Thyroid gland (tissue), 4 donors: ENCODE measurements at places on chromosomes 5 and 9.

DNA sequence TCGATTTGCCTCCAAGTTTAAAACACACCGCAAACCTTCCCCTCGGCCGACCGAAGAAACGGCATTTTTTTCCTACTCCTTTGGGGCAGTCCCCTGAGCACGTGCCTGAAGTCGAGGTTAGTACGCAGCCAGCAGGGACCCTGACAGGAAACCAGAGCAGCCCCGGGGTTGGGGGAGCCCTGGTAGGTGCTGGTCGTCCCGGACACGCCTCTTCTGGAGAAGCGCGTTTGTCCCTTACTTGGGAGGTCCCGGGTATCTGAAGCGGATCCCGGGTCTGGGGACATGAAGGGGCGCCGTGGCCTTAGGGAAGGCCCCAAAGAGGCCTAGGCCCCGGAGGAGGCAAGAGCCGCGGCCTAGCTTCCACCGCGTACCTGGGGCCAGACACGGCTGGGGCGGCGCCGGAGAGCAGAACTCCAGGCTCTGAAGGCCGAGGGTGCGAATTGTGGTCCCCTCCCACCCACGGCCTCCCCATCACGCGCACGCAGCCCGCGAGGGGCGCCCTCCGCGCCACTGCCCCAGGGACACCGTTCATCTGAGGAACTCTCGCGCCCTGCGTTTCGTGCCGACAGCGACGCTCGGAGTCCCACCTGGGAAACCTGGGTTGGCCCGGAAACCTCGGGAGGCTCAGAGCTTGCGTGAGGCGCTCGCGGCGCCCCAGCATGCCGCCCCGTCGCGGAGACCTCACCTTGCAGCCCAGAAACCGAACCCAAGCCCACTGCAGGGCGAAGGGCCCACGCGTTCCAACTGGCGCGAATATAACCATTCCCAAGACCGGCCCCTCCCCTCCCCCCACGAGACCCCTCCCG, 10.4 kb downstream of the OTP start:
- DNase-seq, result no peak

DNA sequence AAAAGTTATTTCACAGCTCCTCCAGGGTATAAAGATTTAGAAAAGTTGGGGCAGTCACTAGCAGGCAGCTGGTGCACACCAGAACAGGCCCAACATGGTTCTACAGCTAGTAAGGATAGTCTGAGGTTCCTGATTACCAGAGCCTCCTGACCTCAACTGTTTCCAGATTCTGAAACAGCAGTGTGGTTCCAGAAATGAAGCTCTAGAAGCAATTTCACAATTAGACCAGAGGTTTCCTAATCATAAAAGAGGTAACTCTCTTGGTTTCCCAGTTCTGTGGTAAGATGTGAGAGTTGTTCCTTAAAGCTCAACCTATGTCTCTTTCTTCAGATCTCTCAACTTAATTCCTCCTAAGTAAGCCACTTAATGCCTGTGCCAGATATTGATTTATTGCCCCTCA, 11.9 kb downstream of the AGTPBP1 start:
- no peak for DNase-seq

DNA sequence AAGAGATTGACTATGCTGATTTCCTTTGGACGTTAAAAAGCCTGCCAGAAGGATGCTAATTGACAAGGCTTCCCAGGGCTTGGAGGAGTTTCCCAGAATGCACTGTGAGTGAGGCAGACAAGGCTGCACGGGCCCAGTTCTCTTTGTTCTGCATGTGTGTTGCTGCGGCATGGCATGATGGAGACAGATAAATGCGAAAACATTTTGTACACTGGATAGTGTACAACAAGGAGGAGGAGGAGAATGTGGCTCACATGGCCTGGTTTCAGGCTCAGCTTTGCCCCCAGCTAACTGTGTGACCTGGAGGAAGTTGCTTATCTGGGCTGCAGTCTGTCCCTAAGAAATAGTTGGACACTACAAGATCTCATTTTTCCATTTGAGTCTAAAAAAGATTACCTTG, 135.5 kb upstream of the CPEB4 start:
- no peak for DNase-seq

DNA sequence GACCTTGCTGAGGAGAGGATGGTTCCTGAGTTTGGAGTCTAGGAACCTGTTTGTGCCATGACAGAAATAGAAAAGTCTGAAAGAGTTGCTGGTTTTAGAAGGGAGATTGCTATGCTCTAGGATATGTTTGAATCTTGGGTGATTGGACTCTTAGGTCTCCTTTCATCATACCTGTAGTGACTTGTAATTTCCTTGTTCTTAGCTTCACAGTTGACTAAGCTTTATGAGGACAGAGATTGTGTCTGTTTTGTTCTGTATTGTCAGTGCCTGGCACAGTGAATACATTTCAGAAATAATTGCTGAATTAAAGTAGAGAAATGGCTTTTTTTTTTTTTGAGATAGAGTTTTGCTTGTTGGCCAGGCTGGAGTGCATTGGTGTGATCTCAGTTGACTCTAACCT, 31.5 kb downstream of the GAPVD1 start:
- DNase-seq, result no peak

DNA sequence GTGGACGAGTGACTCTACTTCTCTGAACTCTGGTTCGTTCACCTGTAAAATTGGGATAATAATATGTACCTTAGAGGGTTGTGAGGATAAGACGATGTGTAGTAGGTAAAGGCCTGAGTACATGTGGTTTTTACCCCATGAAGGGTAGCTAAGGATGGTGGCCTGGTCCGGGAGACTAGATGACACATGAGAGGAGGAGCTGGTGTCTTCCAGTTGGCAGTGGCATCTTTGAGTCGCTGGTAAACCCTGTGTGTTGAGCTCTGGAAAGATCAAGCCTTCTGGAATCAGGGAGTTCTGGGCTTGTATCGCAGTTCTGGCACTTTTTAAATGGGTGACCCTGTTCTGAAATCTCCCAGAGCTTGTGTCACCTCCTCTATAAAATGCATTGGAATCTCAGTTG, 166.4 kb upstream of the ZNF618 start:
- no peak for DNase-seq

DNA sequence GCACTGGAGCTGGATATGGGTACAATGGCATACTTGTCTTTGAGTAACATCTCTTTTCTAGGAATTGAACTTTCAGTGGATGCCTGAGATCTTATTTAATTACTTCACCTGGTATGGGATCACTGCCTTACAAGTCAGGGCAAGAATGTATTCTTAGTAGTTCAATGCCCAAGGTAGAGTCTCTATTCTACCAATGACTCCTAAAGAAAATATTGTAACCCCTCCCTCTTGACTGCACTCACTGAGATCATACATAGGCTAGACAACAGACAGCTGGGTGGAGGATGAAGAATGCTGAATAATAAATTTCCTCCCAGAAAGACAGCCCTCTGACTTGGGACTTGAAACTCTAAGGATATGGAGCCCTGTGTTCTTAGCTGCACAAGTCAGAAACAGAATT, 1216.3 kb upstream of the ACO1 start:
- DNase-seq, result no peak

GRCh38 chr9:101219030-101219429, 165.8 kb downstream of the BAAT start:
- DNase-seq, result no peak

- DNase-seq, result no peak
Measured at GRCh38 chr5:37738057-37738691, 101.7 kb downstream of the GDNF start.

GRCh38 chr9:111743275-111743674, 51.5 kb downstream of the SHOC1 start:
- no peak for DNase-seq

DNA sequence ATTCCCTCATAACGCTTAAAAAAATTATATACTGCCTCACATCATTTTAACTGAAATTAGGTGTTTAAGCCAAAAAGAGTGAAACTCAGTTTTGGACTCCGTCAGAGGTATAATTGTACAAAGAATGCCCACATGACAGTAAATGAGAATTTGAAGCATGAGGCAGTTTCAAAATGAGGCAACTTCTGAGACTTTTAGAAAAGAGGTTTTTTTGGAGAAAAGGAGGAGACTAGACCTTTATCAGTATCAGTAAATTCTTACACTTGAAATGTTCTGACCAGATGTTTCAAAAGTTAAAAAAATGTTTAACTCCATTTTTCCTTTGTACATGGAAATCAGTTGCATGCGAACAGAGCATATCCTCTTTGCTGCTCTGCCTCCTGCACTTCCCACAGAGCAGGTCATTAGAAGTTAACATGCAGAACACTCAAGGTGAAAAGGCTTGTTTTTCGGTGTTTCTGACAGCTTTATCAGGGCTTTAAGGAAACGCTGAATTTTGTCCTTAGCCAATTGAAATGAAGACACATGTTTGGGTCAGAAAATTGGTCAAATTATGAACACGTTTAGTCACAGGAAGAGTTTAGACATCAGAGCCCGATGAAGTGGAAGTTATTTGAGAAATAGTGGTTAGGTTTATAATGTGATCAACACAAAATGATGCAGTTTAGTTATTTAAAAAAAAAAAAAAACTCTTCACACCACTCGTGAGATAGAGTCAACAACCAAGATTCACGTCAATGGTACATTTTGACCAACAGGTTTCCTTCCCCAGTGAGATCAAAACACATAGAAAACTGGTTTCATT, 59.5 kb downstream of the PIK3R1 start:
- no peak for DNase-seq

- DNase-seq, result no peak
Measured at GRCh38 chr9:71721855-71722254, 46.5 kb downstream of the CEMIP2 start.

DNA sequence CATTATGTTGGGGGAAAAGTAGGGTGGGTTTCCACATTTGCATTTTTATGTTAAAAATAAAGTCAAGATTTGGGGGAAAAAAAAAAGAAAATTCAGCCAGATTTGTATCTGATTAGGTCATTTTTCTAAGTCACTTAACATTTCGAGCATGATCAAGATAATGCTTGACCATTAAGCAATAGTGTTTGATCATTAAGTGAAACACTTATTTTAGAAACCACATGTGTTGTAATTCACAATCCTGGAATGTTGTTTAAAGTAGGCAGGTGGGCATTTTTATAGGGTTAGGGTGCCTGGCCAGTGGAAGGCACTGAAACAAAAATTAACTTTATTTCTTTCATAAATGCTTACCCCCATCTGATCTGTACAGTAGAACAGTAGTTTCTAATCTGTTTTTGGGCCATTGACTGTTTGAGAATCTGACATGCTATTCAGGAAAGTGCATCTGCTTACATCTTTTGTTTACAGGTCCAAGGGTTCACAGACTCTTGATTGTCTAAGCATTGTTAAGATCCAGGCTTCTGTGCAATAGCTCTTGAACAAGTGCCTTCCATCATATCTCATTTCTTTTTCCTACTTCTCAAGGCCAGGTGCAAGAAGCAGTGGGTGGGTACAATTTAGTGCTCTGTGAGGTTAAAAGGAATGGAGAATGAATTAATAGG, 9.1 kb downstream of the ZCCHC9 start:
- no peak for DNase-seq

- DNase-seq, result peak; percentile 52
Measured at GRCh38 chr9:70120834-70121510, 77.3 kb downstream of the MAMDC2 start.

GRCh38 chr9:33661176-33661575, 134.2 kb upstream of the PRSS3 start:
- DNase-seq, result no peak
